ENCODE measurements at places on chromosomes 11 and 22.

- DNase-seq, result no peak
Measured at GRCh38 chr11:73187854-73188253, 30.2 kb upstream of the P2RY2 start.

DNA sequence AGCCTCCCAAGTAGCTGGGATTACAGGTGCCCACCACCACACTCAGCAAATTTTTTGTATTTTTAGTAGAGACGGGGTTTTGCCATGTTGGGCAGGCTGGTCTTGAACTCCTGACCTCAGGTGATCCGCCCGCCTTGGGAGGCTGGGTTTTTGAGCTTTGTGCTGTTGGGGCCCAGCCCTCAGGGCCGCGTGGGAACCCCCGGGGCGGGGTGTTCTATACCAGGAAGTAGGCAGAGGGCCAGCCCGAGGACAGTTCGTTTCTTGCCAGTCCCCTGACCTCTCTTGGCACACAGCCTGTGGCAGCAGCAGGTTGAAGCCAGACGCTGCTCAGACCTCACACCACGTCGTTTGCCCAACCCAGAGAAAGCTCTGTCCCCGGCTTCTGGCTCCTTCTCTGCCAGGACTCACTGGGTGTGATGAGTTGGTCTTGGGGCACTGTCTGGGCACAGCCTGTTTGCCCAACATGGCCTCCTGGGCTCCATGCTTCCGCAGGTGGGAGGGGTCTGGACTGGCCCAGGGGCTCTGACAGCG lies 24.9 kb upstream of the CHKA start:
- no peak for DNase-seq

DNA sequence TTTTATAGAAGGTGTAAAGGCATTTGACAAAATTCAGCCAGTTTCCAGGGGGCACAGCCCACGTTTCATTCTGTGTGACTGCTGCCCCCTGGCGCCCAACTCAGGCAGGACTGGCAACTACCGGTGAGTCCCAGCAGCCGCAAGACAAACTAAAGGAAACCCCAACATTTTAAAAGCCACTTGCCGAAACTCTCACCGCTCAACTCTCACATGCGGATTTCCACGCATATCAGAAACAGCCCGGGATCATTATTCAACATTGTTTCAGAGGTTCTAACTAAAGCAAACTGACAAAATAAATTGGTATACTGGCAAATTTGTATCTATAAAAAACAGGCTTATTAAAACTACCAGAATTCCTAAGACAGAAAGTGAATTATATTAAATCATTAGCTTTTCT lies 48.2 kb downstream of the MORC2 start:
- DNase-seq, result no peak

DNA sequence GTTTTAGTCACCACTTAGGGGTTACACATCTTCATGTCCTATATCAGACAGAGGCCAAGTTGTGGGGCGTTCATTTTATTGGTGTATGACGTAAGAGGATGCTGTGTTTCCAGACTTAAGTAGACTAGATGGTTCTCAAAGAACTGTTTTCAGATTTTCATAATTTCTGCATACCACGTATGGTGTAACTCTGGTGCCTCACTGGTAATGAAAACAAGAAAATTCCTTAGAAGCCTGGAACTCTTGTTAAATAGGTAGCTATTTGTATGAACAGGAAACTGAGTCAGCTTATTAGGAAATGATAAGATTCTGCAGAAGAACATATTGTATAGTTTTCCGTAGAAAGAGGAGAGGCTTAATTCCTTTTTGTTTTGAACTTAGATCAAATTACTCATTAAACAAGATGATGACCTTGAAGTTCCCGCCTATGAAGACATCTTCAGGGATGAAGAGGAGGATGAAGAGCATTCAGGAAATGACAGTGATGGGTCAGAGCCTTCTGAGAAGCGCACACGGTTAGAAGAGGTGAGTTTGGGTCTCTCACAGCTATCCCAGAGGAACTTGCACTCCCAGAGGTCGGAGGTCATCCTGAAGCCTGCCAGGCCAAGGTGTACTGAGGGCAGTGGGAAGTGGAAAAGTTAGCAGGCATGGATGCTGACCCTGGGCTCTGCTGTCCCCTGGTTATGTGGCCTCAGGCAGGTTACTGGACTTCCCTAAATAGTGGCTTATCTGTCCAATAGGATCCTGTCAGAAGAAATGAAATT lies 3.9 kb downstream of the CDC45 start:
- no peak for DNase-seq

DNA sequence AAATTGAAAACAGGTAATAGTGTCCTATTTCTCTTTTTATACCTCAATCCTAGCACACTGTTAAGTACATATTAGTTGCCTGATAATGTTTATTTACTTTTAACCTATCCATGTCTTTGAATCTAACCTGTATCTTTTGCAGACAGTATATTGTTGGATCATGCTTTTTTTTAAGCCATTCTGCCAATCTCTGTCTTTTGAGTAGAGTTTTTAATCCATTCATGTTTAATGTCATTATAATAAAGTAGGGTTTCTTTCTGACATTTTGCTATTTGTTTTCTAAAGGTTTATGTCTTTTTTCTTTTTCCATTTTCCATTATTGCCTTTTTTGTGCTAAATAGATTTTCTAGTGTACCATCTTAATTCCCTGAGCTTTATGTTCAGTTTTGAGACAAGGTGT lies 23.8 kb upstream of the DEPDC7 start:
- no peak for DNase-seq

- DNase-seq, result no peak
Measured at GRCh38 chr11:76736773-76737495, 46.2 kb upstream of the TSKU start.

DNA sequence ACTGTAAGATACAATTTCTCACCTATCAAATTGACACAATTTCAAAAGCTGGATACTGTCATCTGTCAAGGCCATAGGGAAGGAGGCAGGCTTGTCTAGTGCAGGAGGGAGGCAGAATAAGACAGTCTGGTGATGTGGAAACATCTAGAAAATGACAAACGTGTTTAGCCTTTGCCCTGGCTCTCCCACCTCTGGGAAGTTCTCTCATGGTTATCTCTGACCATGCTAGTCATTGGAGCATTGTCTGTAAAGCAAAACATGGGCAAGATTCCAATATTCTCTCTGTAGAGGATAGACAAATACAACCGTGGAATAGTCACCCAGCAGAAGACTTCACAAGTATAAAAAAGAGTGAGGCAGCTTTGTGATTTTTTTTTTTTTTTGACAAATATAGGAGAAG lies 9.1 kb upstream of the SERHL2 start:
- DNase-seq, result no peak
